ENCODE measurements at places on chromosomes 6 and 20.

DNA sequence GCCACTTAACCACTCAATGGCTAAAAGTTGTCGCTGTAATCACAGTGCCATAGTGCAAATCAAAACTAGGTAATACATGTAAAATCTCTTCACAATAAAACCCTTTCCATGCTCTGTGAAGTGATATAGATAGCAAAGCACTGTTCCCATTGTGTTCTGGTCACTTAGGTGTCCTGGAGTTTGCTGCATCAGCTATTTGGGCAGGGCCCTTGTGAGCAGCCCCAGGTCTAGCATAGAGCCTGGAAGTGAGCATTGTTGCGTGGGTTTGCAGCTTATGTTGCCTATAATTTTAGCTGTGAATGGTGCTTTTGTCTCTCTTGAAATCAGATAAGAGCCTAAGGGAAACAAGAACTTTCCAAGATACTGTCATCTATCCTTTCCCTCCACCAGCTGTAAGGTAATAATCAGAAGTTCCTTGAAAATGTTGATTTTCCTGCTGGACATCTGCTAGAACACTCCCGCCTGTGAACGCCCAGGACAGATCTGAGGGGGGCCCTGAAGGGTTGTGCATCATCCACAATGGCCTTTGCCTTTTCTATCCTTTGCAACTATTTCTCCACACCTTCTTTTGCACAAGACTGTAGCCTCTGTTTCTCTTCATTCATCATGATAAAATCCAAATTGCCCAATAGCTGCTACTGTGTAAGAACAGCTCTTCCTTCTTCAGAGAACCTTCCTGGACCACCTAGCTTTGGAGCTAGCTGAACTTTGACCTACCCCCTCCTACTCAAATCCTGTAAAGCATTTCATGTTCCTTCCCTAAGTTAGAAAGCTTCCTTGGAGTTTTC is 57.0 kb downstream of the TNFAIP3 start:
- DNase-seq, result peak; percentile 31

DNA sequence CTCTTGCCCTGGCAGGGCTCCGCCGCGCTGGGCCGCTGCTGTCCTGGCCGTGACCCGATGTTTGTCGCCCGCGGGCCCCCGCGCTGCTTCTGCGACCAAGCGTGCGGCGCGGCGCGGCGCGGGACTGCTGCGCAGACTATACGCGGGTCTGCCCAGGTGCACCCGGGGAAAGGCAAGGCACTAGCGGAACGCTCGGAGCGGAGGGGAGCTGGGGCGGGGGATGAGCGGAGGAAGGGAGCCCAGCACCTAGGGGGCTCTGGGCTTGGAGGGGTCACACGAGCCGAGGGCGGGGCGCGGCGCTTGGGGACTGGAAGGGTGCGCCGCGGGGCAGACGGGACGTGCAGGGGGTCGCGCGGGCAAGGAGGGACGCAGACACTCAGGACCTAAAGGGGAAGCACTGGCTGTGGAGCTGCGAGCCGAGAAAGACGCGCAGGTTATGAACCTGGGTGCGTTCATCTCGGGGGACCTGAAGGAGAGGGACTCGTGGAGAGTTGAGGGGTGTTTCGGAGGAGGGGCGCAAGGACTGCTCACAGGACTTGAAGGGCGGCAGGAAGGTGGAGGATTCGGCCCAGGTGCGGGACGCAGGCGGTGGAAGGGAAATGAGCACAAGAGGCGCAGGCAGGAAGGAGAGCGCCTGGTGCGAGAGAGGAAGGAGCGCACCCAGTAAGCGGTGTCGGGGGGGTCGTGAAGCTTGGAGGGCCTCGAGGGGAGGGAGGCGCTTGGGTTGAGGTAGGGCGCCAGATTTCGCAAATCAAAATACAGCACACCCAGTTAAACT is 40.8 kb upstream of the ZNFX1 start:
- no peak for DNase-seq

GRCh38 chr6:62615366-62616015 is 329.5 kb upstream of the KHDRBS2 start:
- DNase-seq, result no peak

DNA sequence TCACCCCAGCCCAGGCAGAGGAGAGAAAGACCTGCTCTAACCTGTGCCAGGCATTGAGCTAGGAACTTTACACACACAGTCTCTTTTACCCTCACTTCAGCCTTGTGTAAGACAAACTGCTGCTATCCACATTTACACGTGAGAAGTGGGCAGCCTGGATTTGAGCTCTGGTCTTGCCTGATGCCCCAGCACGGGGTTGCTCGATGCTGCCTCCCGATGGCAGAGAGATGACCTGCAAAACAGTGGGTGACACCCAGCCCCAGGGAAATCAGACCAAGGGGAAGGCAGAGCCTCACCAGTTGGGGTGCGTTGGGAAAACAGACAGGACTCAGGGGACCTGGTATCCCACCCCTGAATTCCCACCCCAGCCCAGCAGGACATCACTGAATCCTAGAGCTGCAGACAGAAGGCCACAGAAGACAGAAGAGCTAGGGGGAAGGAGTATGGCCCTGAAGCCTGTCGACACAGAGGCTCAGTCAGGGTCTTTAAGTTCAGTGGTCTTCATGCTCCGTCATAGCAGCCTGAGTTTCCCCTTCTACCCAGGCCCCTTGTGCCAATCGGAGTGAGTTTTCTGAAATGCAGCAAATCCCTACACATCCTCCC is 990 bp downstream of the BPI start:
- peak; percentile 17 for DNase-seq

GRCh38 chr6:124960757-124961463 is 1.3 kb upstream of the RNF217 start:
- no peak for DNase-seq

GRCh38 chr6:8562125-8562524 is 126.8 kb upstream of the SLC35B3 start:
- no peak for DNase-seq

GRCh38 chr6:51949526-51949925 is 137.9 kb downstream of the PKHD1 start:
- DNase-seq, result no peak

DNA sequence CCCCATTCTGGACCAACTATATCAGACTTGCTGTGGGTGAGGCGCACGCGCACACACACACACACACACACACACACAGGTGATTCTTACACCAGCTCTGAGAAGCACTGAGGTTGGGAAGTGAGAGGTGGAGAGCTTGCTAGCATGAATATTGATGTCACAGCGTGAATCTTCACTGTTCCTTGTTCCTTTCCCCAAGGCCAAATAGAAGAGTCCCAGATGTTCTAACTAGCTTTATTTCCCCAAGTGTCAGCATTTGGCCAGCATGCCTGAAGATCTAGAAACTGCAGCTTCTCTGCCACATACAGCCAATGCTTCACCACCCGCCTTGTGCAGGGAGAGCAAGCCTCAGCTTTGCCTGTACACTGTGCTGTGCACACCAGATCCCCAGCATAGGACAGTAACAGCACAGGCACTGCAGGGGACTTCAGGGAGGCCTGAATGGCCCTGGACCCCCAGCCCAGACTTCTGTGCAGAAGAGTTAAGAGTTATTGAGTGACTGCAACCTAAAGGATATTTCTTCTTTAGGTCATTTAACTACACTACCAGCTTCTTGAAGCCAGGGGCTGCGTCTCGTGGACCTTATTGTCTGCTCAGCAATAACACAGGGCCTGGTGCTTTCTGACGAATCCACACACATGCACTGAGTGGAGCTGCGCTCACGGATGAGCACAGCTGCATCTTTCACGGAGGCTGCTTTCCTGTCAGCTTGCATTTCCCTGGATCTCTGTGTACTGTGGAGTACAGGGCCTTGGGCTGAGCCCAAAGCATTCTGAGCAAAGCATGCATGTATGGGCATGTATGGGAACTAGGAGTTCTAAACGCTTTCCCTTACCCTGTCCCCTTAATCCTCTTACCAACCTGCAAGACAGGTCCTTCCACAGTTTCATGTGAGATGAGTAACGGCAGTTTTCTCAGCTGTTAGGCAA is 13.9 kb upstream of the CD93 start:
- DNase-seq, result no peak

DNA sequence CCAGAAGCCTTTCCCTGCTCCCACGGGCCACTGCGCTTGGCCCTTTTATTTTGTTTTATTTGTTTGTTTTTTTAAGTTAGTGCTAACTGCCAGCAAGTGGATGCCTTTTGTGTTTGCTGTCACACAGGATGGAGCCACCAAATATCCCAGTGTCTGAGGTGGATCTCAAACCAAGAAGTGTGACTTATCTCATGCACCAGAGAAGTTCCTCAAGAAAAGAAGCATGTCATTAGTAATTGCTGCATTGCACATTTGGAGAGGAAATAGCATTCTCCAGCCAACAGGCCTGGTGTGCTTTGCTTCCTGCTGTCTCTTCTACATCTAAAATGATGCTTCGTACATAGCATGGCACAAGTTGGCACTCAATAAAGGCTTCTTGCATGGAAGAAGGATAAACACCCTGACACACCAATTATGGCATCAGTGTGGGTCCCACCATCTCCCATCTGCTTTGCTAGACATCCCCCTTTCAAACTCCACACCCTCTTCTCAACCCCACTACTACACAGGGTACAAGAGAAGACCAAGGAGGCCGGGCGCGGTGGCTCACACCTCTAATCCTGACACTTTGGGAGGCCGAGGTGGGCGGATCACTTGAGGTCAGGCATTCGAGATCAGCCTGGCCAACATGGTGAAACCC is 1.9 kb upstream of the ATP9A start:
- DNase-seq, result peak; percentile 13

DNA sequence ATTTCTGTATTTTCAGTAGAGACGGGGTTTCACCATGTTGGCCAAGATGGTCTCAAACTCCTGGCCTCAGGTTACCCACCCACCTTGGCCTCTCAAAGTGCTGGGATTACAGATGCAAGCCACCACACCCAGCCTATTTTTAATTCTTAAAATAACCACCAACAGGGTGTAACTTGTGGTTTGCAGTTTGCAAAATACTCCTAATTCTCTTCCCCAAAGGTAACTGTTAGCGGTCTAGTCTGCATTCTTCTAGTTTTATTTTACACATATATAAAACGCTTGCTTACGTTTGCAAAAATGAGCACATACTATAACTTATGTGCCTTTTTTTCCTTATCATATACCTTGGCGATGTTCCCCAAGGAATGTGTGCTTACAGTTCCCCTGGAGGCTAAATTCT is 25.6 kb upstream of the CHMP4B start:
- DNase-seq, result no peak

GRCh38 chr20:58478141-58478805 is 36.9 kb downstream of the APCDD1L start:
- DNase-seq, result no peak

GRCh38 chr6:110389689-110390382 is 25.5 kb downstream of the DDO start:
- no peak for DNase-seq

- DNase-seq, result no peak
Measured at GRCh38 chr6:115717062-115717461, 343.6 kb downstream of the FRK start.

GRCh38 chr20:4949833-4950178 is 51.5 kb downstream of the SLC23A2 start:
- DNase-seq, result peak; percentile 49

GRCh38 chr6:67683960-67684359 is 951.1 kb upstream of the ADGRB3 start:
- DNase-seq, result no peak

DNA sequence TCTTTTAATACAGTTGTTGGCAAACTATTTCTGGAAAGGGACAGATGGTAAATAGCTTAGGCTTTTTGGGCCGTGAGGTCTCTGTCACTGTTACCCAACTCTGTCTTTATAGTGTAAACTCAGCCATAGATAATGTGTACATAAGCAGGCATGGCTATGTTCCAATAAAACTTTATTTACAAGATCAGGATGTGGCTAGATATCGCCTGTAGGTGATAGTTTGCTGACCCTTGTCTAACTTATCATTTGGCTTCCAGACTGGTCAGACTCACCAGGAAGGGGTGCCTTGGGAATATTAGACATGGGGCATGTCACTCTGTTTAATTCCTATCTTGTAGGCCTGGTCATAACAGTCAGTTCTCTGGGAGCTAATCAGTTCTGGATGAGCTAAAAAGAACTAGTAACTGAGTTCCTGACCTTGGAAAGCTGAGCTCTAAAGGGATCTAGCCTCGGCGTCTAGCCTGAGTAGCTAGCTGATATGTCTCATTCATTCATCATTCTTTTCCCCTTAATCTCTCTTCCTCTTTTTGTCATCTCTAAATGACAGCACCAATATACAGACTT is 163.6 kb downstream of the SLC16A10 start:
- DNase-seq, result no peak

GRCh38 chr20:63973636-63974401 is 4.1 kb upstream of the ZNF512B start:
- peak; percentile 79 for DNase-seq

DNA sequence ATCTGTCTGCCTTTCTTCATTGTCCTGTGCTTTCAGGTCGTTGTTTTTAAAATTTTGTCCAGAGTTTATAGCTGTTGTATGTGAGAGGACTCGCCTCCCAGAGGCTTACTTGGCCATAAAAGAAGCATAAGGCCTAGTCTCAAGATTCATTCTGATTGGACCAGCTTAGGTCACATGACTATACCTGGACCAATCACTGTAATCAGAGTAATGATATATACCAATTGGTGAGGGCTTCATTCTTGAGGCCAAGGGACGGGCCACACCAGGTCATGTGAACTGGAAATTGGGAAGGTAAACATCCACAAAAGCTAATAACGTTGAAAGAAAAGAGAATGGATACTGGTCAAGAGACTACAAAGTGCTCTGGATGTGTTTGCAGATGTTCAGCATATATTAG is 141.4 kb upstream of the SULF2 start:
- DNase-seq, result no peak

GRCh38 chr6:17622144-17622543 is 22.0 kb downstream of the FAM8A1 start:
- no peak for DNase-seq

GRCh38 chr6:3665608-3666007 is 85.9 kb downstream of the PXDC1 start:
- DNase-seq, result no peak

GRCh38 chr20:62210496-62210855 is 9.6 kb downstream of the HRH3 start:
- DNase-seq, result no peak

DNA sequence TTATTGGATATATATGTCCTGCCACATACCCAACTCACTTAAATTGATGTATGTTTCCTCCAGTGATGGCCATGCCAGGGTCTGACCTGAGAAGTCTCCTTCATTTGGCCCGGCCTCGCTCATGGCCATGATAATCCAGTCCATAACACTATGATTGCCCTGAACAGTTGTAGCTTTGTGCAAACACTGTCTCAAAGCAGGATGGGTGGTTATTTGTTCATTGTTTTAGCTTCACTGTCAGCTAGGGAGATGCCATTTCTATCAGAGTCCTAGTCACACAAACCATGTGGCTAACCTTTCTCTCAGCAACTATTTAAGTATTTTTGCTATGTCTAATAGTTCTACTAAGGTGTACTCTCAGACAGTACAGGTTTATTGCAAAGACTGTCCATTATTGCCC is 47.6 kb upstream of the ZNF337 start:
- DNase-seq, result no peak
